ENCODE measurements at places on chromosomes 2 and 18.

DNA sequence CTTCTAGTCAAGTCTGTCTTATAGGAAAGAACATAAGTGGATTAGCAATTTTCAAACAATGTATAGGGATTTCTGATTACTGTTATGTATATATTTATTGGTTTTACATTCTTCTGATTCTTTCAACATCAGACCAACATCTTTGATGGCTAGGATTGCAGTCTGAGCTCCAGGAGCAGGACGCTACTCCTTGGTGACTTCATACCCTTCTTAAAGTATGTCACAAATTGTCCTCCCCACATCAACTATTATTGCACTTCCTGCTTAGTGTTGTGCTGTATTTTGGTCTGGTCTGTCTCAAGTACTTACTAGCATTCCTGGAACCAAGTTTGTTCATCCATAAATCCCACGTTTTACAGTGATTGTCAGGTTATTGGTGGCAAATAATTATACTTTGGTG lies 49.0 kb downstream of the MAP2 start:
- DNase-seq, result no peak

GRCh38 chr2:185255566-185255965 lies 483.0 kb upstream of the FSIP2 start:
- no peak for DNase-seq

DNA sequence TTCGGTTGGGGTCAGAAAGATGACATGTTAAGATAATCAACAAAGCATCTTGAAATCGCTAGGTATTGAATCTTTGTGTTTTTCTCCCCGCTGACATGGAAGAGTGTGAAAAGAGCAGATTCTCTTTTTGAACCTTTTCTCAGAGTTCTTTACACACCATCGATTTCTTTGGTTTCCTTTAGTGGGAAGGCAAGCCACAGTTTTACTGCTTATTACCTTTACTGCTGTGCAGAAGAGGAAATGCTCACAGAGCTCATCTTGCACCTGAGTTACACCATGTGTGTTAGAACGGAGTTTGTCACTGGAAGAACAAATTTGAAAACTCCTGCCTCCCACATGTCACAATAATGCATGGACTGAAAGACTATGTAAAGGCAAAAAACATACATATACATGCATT lies 45.3 kb upstream of the PDK1 start:
- no peak for DNase-seq

DNA sequence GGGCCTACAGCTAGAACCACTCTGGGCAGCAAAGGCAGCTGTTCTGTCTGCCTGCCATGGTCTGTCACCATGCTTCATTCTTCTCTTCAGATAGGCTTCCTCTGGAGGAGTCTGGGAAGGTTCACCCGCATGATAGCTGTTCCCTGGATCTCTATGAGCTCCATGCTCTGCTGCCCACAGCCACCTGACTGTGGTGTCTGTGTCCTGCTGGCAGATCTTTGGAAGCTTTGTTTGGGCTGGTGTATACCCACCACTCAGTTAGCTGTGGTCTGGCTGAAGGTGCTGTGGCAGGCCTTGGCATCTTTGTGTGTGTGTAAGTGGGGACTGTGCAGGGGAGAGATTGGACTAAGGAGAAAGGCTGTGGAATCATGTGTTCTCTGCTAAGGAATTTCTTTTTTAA lies 23.4 kb downstream of the MYO1B start:
- DNase-seq, result no peak

GRCh38 chr2:99395589-99396130 lies 58.5 kb downstream of the EIF5B start:
- DNase-seq, result no peak

DNA sequence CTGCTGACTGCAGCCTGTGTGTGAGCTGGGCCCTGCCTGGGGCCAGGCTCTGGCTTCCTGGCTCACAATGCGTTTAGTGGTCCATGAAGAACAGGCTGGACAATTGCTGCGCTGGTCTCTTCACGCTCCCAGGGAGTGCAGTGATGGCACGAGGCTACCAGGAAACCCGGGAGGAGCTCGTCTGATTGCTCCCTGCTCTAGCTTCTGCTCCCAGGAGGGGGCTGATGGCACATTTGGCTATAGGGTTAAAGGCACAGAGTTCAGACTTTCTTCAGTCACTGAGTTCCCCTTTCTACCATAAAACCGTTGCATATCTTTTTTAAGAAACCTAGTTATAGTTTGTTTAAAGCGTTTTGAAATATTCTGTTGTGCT lies 60.1 kb downstream of the KCNF1 start:
- DNase-seq, result no peak

GRCh38 chr2:224029876-224030275 lies 9.2 kb downstream of the SERPINE2 start:
- DNase-seq, result no peak

DNA sequence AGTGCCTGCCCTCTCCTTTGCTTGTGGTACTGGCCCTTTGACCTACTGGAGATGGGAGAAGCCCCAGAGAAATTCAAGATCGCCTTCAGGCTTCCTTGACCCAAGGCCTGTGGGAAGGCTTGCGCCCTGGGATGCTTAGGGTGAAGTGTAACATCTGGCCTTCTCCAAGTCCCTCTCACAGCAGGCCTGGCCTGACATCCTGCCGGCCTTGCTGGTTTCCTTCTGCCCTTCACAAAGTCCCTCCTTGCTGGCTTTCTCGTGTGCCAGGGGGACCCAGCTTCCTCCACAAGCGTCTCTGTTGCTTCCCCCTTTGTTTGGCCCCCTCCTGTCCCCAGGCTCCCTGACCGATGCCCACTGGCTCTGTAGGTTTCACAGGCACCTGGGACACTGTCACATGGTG lies 26.4 kb downstream of the TCF7L1 start:
- DNase-seq, result no peak

DNA sequence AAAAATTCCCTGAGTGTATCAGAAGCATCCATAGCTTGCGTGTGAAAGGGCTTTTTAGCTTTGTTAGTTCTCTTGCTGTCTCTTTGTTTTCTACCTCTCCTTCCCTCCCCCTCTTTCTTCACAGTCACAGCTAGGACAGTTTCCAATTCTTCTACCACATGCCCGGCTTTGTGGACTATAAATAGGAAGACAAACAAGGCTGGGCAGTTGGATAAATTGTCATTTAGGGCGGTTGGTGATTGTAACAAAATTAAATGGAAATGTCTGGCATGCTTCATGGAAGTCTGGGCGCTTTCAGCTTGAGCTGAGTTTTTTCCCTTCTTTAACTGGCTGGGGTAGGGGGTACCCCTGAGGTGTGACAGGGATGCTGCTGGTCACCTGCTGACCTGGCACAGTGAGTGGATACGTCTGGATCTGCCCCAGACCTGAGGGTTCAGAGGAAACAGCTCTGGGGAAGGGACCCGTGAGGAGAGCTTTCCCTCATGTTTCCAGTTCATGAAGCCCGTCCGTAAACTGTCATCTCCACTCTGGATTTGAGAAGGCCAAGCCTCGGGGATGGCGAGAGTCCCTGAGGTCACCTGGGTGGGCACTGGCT lies 29.0 kb upstream of the GIGYF2 start:
- no peak for DNase-seq

GRCh38 chr2:110120171-110121051 lies 4.8 kb upstream of the MALL start:
- no peak for DNase-seq

- DNase-seq, result no peak
These were observed 4.5 kb downstream of the CLASP1 start for GRCh38 chr2:121644715-121645114.

DNA sequence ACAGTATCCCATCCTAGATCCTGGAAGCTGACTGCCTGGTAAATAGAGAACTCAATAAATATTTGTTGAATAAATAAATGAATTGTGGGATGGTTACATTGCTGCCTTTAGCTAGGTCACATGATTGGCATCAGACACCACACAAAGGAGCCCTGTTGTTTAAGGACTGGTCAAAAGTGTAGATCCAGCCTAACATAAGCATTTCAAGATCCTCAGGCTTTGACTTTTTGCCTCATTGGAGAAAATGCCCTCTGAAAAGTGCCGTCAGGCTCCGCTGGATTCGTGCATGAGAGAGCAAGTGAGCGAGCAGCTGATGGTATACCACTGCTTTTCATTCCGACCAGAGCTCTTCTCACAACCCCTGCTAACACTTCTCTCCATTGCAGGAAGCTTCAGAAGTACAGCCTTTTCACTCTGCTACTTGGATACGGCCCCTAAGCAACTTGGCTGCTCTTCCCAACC lies 1.3 kb upstream of the ZNF24 start:
- DNase-seq, result no peak

DNA sequence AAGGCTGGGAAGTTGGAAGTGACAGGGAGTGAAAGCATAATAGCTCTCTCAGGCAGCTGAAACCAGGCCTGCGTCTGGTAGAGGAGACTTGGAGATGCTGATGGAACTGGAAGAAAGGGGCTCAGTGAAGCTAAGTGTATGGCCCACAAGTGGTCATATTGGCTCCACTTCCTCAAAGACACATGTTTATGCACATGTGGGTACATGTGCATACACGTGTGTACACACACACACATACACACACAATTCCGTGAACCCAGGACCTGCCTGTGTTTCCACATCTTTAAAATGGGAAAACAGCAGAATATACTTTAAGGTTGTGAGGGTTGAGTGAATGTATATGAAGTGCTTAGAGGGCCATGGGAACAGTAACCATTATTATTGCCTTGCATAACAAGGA lies 160.9 kb downstream of the ARL6IP6 start:
- DNase-seq, result no peak

- DNase-seq, result no peak
These were observed 151.9 kb upstream of the RND3 start for GRCh38 chr2:150639383-150639782.

DNA sequence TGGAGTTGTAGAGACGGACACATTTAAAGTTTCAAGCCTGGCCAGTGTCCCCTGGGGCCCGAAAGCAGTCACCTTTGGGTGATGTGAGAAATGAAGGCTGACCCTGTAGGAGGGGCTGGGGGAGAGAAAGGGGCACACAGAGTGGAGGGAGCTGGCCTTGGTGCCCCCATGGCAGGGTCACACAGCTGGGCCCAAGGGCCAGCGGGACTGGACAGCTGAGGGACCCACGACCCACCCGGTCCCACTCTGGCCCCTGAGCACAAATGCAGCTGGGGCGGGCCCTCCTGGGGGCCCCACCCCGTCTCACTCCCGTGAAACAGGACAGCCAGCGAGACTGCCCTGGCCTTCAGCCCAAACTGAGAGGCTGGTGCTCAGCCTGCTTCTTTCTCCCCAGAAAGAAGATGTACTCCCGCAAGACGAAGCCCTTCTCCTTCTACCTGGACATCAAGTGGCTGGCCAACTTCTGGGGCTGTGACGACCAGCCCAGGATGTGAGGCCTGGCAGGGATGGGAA lies 6.1 kb downstream of the AGXT start:
- DNase-seq, result no peak

- DNase-seq, result no peak
These were observed at the start of gene FAP for GRCh38 chr2:162243294-162243693. Gene FAP (minus strand): TSS chr2:162243445. CDS start chr2:162243327, 118 bp downstream.

GRCh38 chr2:37637190-37637860 lies 34.1 kb downstream of the CDC42EP3 start:
- no peak for DNase-seq

DNA sequence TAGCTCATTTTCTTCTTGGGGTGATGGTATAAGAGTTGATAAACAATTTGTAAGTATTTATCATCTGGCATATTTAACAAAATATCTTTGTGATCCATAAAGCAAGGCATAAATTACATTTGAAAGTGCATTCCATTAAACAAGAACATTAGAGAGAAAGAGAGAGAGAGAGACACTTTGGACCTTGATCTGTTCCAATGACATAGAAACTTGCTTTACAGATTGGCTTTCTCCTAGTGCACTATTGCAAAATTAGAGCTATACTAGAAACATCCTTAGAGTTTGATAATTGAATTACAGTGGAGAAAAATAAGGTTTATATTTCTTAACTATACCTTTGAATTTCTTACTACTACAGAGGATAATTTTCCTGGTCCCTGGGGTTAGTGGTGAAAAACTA lies 5.7 kb upstream of the ACADL start:
- no peak for DNase-seq

DNA sequence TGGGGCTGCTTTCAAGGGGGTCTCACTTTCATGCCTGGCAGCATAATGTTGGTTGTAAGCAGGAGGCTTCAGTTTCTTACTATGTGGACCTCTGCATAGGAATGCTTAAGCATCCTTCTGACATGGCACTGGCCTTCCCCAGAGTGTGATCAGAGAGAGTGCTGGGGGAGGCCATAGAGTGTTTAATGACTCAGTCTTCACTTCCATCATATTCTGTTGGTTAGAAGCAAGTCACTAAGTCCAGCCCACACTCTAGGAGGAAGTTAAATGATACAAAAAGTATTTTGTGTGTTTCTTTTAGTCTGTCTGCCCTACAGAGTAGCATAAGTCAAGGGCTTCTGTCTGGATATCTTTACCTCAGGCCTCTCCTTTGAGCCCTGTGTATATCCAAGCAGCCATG lies 64.9 kb downstream of the GALNT1 start:
- DNase-seq, result no peak

- DNase-seq, result no peak
These were observed 192.7 kb upstream of the REV1 start for GRCh38 chr2:99682275-99683060.

DNA sequence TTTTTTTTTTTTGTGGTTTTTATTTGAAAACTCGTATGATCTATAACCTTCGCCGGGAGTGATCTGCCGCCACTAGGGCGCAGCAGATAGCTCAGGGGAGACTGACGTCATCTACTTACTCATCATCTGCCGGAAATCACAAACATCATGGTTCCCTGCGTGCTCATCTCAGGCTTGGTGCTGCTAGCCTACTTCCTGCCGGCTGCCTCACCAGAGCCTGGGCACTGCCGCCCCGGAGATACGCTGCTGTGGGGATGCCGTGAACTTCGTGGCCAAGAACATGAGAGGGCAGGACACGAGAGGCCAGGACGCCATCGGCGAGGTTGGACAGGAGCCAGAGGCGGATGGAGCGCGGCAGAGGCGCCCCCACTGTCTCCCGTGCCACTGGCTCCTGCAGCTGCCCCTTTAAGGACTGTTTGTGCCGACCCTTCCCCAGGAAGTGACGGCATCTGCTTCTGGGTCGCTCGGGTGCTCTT lies 68.8 kb downstream of the DOK6 start:
- no peak for DNase-seq

DNA sequence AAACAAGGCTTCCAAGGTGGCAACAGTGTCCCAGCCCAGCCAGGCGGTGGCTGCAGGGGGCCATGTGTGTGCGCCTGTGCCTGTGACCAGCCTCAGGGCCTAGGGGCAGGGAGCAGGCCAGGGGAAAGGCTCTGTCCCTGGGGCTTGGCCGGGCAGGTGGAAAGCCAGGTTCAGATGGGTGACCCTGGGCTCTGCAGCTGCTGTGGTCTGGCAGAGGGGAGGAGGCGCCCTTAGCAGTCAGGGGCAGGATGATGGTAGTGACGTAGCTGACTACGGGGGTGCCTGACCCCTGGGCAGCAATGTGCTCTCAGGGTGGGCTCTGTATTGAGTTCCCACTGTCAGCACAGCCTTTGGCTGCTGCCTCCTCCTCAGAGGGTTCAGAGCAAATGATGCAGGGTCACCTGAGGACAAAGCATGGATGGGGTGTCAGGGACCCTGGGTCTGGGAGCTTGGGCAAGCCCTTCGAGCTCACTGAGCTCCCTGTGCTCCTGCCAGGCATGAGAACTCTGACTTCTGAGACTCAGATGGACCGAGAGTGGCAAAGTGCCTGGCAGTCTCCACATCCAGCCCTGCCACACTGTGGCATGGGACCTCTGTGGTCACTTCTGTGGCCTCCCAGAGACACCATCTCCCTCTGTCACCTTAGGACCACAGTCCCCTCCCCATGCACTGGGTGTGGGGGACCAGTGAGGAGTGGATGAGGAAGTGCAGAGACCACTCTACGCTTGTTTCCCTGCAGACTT lies 56.6 kb upstream of the ALPP start:
- no peak for DNase-seq
